ENCODE measurements at places on chromosomes 4 and X.
A peak's percentile ranks its signal among the peaks of the same experiment; 100 is the strongest.

DNA sequence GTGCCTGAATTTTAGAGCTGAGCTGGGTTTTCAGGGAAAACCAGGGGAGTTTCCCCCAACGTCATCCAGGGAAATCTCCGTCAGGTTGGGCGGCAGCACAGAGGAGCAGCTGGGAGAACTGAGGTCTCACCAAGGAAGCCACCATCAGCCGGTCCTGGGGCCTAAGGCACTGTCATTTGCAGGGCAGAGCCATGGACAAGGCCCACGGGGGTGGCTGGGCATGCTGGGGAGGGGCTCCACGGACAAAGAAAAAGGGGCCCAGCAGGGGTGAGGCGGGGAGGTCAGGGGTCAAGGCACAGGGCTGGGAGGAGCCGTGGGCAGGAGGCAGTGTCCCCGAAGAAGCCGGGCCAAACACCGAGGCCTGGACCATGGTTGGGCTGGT is 109.8 kb downstream of the HMX1 start:
- DNase-seq, result no peak

GRCh38 chr4:77065382-77065781 is 10.4 kb downstream of the CCNI start:
- no peak for DNase-seq

GRCh38 chr4:44726038-44726871 is at the start of gene GNPDA2:
TSS of gene GNPDA2 (minus strand) at chr4:44726556. CDS start at chr4:44722207, 4,349 bp downstream.
- peak; percentile 56 for DNase-seq

- no peak for DNase-seq
Observed at GRCh38 chr4:164402554-164402953, 351.4 kb upstream of the SMIM31 start.

- no peak for DNase-seq
Observed at GRCh38 chrX:13381514-13381913, 61.7 kb upstream of the ATXN3L start.

All from NCI-H1436 treated with DMSO at 0.1 percent for 48 hours (cell line).